Cortex of kidney (tissue), 1 donor: ENCODE measurements at places on chromosomes 5 and 9.
A peak's percentile ranks its signal among the peaks of the same experiment; 100 is the strongest.

DNA sequence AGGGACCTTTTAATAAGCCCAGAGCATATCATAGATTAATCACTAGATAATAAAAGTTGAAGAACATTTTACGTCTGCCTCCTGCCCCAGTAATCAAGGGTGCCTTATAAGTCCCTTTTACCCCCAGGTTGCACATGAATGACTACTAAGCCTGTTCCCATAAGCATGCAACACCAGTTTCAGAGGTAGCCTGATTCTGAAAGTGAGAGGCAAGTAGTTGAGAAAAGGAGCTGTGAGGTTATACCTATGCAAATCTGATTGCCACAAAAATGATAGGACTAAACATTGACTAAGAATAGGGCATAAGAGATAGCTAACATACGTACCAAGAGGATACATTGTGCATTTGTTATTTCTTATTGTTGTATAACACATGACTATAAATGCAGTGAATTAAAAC lies 681.9 kb downstream of the ISL1 start:
- no peak for DNase-seq

DNA sequence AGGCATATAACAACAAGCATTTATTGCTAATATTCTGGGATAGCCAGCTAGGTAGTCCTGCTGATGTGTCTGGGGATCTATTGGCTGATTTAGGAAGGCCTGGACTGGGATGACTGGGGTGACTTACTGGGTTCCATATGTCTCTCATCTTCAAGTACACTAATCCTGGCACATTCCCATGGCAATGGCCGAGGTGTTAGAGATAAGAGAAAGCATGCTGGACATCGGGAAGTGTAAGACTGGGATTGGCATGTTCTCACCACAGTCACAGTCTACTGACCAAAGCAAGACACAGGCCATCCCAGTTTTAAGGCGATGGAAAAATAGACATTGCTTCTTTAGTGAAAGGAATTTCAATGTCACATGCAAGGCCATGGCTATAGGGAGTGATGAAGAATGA lies 29.7 kb downstream of the F2R start:
- no peak for DNase-seq

DNA sequence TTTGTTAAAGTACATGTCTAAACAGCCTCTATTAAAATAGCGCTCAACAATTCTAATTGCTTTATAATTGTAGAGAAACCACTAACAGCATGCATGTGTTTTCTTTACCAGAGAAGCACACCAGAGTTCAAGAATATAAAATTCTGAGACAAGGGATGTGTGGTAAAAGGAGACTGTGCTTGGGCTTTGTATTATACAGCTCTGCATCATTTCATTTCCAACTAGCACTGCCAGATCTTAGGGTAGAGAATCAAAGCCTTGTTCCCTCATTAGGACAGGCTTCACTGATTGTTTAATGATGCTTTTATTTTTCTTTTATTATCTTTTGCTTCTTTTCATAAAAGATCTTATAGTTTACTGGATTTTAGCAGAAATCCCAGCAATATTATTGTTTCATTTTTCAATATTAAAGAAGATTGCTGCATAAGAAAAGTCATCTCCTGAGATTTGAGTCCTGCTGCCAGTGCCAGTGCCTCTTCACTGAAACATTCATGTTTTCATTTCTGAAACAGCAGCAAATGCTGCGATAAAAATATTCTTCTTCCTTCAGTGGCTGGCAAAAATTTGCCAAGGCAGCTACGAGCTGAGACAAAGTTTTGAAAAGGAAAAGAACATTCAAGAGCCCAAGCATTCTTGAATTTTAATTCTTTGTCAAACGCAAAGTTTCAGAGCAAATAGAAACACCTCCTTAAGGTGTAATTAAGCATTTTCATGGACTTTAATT lies 491.0 kb upstream of the PIK3R1 start:
- DNase-seq, result no peak

GRCh38 chr5:177116631-177117373 lies 16.8 kb upstream of the NSD1 start:
- DNase-seq, result peak; percentile 47

- DNase-seq, result no peak
Observed at GRCh38 chr5:21573416-21574314, 1279.5 kb downstream of the CDH12 start.

GRCh38 chr5:116451905-116452450 lies 122.6 kb downstream of the SEMA6A start:
- no peak for DNase-seq

- DNase-seq, result no peak
Observed at GRCh38 chr5:163498886-163499285, 6.5 kb upstream of the MAT2B start.

DNA sequence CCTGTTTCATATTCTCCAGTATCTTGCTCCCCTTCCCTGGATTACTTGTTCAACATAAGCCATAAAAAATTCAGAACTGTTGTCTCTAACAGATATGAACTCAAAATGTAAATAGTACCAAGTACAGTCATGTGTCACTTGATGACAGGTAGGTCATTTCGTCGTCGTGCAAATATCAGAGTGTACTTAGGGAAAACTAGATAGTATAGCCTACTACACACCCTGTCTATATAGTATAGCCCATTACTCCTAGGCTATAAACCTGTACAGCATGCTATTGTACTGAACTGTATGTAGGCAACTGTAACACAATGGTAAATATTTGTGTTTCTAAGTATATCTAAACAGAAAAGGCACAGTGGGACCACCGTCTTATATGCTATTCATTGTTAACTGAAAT lies 39.1 kb downstream of the SMIM15 start:
- DNase-seq, result no peak

DNA sequence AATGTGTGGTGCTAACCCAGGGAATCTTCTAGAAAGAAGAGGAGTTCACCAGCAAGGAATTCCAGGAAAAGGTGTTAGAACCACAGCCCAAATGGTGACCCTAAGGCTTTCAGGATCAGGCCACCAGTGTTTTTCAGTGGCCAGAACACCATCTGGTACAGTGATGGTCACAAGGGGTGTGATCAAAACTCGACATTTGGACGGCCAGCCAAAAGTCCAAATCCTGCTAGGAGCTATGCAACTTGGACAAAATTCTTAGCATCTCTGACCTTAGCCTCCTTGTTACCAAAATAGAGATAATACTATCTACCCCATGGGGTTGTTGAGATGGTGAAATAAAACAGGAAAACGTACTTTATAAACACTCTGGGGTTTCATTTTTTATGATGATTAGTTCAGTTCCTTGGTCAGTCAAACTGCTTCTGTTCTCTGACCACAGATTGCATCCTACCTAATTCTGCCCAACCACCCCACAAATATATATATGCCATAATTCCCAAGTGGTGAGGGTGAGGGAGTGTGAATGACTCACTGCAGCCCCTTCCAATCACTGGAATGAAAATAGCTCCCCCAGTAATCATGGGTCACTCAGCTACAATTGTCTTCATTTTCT lies 210.3 kb downstream of the CDK5RAP2 start:
- no peak for DNase-seq

GRCh38 chr9:14752271-14752670 lies 29.7 kb upstream of the CER1 start:
- DNase-seq, result no peak

DNA sequence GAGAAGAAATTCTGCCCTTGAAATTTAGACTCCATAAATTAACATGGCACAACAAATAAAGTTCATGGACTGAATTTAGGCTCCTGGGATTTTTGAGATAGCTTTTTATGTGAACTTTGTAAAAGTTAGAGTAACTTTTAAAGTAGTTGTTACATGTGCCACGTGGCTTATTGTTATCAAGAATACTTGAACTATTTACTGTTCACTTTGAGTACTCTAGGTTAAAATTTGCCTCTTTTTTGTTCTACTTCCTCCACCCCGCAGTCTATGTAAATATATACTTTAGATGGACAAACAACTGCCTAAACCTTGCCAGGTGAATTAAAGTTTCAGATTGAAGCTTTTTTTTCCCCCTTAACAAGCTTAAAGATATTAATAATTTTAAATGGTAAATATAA lies 457.9 kb downstream of the RAB3C start:
- DNase-seq, result no peak

- DNase-seq, result no peak
Observed at GRCh38 chr9:124348831-124349230, 66.4 kb downstream of the PSMB7 start.

GRCh38 chr5:87311405-87312279 lies 44.0 kb downstream of the RASA1 start:
- no peak for DNase-seq

- no peak for DNase-seq
Observed at GRCh38 chr9:3960661-3961144, 339.2 kb downstream of the GLIS3 start.

GRCh38 chr9:33233626-33234342 lies 6.2 kb upstream of the SPINK4 start:
- no peak for DNase-seq

DNA sequence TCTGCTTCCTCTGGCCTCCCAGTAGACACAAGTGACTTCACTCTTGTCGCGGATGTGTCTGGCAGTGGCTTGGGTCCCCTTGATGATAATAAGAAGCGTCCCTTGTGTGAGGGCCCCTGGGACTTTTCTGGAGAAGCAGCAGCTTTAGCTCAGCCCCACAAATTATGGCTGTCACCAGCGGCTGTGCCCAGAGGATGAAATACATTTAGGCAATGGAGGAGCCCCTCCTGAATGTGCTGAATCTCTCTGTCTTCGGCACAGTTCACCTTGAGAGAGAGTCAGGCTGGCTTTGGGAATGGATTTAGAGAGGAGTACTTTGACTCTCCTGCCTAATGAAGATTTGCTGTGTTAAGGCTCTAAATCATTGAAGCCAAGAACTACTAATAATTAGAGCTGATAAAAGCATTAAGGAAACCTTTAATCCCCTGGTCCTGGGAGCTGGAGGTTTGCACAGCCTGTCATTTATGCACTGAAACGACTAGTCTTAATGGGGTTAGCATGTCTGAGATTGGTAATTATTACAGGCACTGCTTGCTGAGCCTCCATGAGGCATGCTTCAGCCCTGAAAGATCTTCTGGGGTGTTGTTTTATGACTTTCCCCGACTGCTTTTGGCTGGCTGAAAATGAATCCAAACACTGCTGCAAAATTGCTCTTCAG lies 127.0 kb downstream of the TENT4A start:
- DNase-seq, result no peak

DNA sequence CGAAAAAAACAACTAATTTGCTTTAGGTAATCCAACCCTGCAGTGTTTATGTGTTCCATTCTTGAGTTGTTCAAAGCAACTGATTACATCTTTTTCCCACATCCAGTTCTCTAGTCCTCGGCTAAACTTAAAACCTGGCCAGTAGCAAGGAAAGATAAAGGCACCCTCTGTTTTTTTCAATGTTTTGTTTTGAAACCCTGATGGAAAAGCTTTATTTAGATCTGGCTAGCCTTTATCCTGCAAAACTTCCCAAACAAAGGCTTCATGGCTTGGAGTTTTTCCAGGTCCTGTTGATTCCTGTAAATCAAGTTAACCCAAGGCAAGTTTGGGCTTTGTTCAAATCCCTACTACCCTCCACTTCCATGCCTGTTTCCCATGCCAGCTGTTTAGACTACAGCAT lies 105.1 kb downstream of the CEMIP2 start:
- DNase-seq, result no peak

GRCh38 chr5:175683231-175683630 lies 25.4 kb downstream of the HRH2 start:
- DNase-seq, result no peak

DNA sequence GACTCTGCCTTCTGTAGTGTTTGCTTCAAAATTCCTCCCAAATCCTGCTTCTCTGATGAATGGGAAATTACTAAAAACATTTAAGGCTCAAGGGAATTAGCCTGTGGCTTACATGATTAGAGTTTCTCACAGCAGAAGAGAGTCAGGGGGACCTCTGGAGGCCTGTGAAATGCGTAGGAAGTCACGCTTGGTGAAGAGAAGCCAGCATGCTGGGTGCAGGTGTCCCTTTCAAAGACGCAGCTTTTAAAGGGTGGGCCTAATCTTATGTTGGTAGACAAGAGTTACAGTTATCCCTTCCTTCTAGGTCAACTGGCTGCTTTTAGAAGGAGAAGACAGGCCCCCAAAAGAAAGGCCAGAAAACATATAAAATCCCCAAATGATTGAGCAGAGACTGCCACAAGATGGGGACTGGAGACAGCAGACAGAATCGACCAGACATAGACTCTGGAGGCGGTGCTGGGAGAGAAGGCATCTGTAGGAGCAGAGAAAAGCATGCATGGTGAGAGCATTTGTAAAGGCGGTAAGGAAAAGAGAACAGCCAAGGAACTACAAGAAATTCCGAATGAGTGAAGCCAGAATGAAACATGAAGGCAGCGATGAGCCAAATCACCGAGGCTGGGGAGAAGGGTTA lies 42.3 kb downstream of the B4GALT1 start:
- DNase-seq, result no peak

DNA sequence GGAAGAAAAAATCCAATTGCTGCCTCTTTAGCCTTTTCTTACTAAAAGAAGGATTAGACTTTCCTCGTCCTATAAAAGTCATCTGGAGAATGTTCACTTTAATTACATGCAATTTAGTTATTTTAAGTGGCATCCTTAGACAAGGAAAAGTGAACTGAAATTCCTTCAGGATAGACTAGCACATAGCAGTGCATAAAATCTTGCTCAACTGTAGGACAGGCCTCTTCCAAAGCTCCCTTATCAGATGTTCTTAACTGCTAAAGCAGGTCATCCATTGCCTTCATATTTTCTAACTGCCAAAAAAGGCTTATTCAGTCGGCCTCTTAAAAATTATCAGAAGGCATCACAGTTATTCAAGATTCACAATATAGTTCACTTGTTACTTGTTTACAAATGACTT lies 396.5 kb downstream of the DMRT2 start:
- DNase-seq, result no peak

DNA sequence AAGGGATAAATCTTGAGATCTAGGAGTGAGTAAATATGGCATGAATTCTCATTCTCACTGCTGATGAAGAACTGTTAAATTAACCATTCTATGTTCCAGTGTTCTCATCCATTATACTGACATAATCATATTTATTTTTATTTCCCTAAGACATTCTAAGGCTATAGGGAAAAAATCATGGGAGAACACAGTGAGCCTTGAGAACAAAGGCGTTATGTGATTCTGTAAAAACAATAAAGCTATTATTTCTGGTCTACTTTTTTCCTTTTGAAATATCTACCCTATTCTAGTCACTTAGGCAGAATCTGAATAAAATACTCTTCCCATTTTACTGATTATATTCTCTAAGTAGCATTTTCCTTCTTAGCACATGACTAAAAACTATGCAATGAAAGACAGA lies 155.7 kb upstream of the ADAMTS16 start:
- no peak for DNase-seq

DNA sequence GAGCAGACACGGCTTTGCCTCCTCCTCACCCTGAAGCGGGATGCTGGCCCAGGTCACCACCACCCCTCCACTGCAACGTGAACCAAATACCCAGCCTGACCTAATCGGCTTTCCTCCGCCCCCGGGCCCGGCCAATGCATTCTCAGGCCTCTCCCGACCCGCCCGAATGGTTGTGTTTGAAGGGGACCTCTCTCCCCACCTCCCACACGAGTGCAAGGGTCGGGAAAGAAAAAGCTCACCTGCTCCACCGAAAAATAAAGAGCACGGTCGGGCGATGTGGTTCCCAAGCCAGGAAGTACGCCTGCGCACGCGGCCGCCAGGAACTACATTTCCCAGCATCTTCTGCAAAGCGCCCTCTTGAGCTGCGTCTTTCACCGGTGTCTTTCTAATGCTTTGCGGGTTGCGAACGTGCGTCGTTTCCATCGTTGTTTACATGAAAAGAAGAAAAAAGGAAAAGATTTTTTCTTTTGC lies at the start of gene ZNF883:
TSS of gene ZNF883 (minus strand) at position 282 of the 471 bp plus-strand sequence.
- no peak for DNase-seq

- no peak for DNase-seq
Observed at GRCh38 chr9:124828489-124829333, 24.5 kb upstream of the WDR38 start.

- no peak for DNase-seq
Observed at GRCh38 chr5:34053133-34053532, 10.1 kb upstream of the C1QTNF3 start.
